ENCODE measurements at places on chromosomes 13 and 19.
A peak's percentile ranks its signal among the peaks of the same experiment; 100 is the strongest.

DNA sequence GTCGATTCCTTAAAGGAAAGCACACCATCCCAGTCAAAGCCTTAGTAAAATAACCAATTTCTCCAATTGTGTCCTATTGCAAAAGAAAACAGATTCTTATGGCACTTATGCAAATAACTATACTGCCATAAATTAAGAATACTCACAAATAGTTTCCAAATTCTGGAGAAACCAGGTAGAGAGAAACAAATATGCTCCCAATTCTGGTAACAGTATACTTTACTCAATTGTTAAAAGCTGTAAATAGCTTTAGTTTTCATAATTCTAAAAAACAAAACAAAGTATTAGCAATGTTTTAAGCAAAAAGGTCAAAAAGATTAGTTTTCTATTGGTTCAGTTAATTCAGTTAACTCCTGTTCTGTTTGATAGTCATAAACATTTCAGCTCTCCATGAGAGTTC, 18.2 kb upstream of the UBAC2 start:
- DNase-seq = no peak

DNA sequence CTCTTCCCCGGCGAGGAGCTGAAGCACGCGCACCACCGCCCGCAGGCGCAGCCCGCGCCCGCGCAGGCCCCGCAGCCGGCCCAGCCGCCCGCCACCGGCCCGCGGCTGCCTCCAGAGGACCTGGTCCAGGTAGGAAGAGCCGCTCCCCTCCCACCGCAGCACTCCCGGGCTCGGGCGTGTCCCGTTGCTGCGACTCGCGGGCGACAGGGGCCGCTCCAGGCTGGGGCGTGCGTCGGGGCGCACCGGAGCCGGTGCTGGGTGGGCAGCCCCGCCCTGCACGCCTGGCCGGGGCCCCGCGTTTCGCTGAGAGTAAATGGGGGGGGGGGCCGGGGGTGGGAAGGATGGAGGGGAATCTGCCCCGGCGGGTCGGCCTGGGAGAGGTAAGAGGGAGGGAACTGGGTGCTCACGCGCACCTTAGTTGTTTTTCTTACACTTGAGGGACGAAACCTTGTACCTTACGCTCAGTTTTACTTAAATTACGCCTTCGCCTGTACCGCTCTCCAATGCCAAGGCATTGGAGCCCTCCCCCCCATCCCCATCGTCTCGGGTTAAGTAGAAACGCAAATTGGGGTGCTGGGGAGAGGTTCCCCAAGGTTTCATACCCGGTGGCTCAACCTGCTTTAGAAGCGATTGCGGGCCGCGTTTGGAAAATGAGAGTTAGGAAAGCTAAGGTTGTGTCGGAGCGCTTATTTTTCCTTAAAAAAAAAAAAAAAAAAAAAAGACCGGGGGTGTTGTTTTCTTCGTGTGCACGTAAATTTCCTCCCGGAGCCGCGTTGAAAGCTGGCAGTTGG, 850 bp downstream of the KLF5 start:
- DNase-seq = peak; percentile 37

GRCh38 chr19:29565171-29565570, 39.4 kb downstream of the VSTM2B start:
- DNase-seq = no peak

DNA sequence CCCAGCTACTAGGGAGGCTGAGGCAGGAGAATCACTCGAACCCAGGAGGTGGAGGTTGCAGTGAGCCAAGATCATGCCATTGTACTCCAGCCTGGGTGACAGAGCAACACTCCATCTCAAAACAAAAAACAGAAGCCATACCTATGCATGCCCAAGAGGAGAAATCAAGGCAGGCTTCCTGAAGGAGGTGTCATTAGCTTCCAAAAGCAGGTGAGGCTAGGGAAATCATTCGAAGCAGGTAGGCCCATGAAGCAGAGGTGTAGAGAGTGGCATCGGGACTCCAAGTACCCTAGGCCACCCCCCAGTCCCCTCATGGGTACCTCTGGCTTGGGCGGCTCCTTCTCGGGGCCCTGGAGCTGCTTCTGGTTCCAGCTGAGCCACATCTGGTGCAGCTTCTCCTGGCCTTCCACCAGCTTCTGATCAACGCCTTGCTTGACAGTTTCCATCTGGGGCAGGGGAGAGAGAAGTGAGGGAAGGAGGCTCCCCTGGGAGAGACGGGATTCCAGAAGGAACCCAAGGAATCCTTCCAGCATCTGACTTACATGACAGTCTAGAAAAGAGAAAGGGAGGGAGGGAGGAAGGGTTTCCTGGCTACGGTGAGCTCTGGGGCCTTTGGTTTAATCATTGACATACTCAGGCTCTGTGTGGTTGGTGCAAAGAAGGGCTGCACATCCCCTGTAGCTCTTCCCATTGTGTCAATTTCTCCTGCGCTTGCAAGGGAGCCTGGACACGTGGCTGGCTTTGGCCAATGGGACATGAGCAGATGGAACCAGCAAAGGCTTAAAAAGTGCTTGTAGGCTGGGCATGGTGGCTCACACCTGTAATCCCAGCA, 13.1 kb upstream of the TICAM1 start:
- no peak for DNase-seq

- DNase-seq = no peak
Measured at GRCh38 chr19:39362682-39363657, 20.7 kb downstream of the SAMD4B start.

- DNase-seq = no peak
Measured at GRCh38 chr13:34161931-34162543, 344.1 kb downstream of the RFC3 start.

- no peak for DNase-seq
Measured at GRCh38 chr19:17326595-17326966, 8.1 kb downstream of the ANO8 start.

GRCh38 chr13:49831455-49831854, 39.0 kb upstream of the KPNA3 start:
- no peak for DNase-seq

DNA sequence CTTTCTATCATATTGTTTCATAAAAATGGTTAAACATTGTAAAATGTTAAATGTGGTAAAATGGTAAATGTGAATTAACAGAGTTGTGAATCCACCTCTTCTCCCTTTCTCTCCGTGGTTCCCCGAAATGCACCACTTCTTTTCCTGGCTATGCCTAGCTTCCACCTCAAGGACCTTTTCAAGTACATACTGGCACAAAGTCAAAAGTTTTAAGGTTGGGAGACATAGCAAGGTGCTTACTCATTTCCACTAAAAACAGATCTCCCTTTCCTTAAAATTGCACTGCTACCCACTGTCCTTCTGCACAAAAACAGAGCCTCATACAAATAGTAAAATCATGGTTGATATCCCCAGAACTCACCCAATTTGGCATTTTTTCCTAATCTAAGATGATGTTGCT, 558.2 kb downstream of the SLITRK6 start:
- DNase-seq = no peak

- no peak for DNase-seq
Measured at GRCh38 chr13:66506979-66507378, 723.2 kb downstream of the PCDH9 start.

DNA sequence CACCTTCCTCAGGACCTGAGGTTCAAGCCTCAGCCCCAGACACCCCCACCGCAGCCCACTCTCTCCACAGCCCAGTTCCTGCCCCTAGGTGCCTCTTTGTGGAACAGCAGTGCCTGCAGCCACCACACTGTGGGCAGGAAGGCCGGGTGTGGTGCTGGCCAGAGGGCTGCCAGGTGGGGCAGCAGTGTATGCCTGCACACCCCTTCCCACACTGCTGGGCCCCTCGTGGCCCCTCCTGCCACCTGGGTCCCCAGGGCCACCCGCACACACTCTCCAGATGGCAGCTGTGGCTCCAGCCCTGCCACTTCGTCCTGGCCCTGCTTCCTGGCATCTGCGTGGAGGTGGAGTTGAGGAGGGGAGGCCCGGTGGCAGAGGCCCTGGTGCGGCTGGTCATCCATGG, 35.1 kb downstream of the HPN start:
- DNase-seq = no peak

DNA sequence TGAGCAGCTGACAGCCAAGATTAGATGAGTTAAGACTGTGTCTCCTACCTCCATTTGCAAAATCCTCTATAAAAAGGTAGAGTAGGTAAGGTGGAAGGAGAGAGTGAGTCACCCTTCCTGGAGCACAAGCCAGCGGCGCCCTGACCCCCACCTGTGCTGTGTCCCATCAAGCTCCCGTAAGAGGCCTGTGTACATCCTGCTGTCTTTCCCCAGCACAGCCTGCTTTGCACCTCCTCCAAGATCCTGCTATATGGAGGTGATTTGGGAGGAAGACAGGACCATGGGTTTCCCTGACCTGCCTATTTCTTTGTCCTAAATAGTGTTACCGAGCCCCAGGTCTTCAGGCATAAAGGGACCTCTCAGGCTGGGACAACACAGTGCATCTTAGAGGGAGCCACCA, 62.3 kb upstream of the UQCRFS1 start:
- DNase-seq = no peak

DNA sequence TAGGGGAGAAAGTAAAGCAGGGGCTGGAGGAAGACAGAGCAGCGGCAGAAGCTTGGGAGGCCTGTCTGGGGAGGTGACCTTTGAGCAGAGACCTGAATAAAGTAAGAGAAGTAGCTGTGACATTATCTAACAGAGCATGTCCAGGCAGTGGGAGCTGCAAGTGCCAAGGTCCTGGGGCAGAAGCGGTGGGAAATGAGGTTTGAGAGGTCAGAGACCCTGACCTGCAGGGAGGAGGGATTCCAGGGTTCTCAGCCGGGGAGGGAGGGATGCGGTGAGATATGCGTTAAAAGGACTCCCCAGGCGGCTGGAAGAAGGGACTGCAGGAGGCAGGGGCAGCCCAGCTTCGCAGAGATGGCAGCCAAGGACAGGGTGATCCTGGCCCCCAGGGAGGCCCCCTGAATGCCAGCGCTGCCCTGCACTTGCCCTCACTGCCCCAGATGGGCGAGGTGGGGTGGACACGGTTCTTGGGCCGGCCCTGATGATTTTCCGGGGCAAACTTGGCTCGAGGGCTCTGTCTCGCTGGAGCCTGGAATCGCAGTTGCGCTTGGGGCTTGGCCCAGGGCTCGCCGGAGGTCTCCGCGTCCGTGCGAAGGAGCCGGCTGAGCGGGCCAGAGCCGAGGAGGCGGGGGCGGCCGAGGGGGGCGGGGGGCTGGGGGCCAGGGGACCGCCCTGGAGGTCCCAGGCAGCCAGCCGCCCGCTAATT, 3.2 kb downstream of the CRLF1 start:
- no peak for DNase-seq

- DNase-seq = no peak
Measured at GRCh38 chr19:56839652-56840450, 675 bp downstream of the PEG3 start.

DNA sequence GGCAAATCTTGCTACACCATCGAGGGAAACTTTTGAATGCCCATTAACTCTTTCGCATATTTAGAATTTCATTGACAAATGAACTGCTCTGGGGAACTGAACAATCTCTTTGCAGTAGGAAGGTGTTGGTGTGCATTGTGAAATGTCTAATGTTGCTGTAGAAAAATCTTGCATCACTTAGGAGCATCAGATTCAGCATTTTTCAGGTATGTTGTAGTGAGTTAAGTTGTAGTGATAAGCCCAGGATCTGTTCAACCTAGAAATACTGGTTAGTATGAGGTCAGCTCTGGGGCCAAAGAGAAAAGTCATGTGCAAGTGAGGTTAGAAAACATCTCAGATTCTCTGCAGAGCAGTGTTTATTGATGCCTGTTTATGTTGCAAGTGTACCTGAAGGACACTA, 4.1 kb downstream of the FRY start:
- DNase-seq = no peak

GRCh38 chr13:73212482-73212881, 153.7 kb downstream of the KLF5 start:
- DNase-seq = no peak

Measured in activated T-cell treated with anti-CD3 and anti-CD28 coated beads for 48 hours (primary cell).